Stimulated activated CD4-positive, alpha-beta T cell treated with anti-CD3 and anti-CD28 coated beads, Interleukin-1b, Interleukin-23, amount 100 ng/mL, for 1 hour (primary cell): ENCODE measurements at places on chromosomes 1 and 21.

GRCh38 chr21:40531431-40532110 lies 315.4 kb downstream of the DSCAM start:
- no peak for DNase-seq

GRCh38 chr1:164794356-164794755 lies 235.4 kb downstream of the PBX1 start:
- DNase-seq: no peak

- DNase-seq: no peak
Measured at GRCh38 chr21:30391492-30392025, 4.3 kb upstream of the KRTAP13-1 start.

DNA sequence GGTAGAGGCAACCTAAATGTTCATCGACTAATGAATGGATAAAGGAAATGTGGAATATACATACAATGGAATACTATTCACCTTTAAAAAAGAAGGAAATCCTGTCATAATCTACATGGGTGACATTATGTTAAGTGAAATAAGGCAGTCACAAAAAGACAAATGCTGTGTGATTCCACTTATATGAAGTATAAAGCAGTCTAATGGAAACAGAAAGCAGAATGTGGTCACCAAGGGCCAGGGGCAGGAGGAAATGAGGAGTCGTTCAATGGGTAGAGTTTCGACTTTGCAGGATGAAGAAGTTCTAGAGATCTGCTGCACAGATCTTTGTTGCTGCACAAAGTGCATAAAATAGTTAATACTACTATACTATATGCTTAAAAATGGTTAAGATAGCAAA lies 7.8 kb downstream of the DIPK1A start:
- DNase-seq: no peak

GRCh38 chr1:213692321-213692720 lies 295.5 kb upstream of the PROX1 start:
- no peak for DNase-seq
